Stimulated activated CD4-positive, alpha-beta T cell treated with anti-CD3 and anti-CD28 coated beads, Interleukin-15, amount 100 ng/mL, for 1 hour (primary cell): ENCODE measurements at places on chromosomes 16 and 17.

DNA sequence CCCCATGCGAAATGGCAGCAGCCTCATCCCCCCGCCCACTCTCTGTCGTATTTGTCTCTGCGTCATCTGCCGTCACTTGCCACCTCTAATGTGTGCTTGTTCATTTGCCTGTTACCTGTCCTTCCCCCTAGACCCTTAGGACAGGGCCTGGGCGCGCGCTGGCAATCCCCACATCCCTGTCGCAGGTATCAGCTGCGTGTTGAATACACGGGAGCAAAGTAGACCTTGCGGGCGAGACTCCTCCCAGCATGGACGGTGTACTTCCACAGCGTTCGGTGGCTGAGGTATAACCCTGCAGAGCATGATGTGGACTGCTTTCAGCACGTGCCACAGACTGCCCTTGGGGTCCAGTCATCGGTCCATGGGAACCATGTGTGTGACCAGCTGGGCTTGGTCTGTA is 170.1 kb upstream of the CHMP6 start:
- DNase-seq: no peak

DNA sequence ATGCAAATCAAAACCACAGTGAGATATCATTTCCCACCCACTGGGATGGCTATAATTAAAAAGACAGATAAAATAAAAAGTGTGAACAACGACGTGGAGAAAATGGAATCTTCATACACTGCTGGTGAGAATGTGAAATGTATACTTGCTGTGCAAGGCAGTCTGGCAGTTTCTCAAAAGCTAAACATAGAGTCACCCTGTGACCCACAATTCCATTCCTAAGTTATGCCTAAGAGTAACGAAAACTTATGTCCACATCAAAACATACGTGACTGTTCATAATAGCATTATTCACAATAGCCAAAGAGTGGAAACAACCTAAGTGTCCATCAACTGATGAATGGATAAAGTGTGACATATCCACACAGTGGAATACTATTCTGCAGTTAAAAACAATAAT is 38.1 kb upstream of the VPS4A start:
- DNase-seq: no peak

DNA sequence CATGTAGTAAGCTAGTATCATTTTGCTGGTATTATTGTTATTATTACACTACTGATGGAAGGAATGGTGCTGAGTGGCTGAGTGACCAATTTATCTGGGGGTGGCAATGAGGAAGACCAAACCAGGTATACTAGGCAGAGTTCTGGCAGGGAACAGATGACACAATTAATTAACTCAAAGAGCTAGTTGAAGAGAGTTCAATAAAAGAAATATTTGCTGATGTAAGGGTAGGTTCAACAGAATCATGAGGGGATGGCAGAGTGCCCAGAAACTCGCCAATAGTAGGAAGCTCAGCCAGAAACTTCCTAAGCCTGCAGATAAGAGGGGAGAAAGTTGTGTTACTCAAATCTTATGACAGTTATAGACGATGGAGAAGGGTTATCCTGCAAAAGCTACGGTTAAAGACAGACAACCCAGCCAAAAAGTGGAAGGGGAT is 352.5 kb downstream of the KCNJ2 start:
- no peak for DNase-seq

- DNase-seq: no peak
These were observed 19.8 kb downstream of the TMEM98 start for GRCh38 chr17:32947736-32948135.

DNA sequence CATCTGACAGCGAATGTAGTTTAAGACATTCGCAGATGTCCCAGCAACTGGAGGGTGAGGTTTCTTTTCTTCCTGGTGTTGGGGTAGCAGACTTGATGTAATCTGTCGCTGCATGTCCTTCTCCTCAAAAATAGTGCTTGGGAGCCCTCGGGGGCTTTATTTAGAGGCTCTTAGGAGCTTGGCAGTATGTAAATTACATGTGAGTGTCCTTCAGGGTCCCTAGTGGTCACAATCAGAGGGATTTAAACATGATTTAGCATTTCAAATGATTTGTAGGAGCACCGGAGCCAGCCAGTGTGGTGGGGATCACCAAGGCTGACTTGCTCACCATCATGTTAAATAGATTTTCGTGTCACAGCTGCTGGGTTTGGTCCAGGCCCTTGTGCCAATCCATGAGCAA is 8.8 kb upstream of the SALL1 start:
- no peak for DNase-seq

GRCh38 chr17:81518113-81518784 is 5.7 kb upstream of the ACTG1 start:
- DNase-seq: no peak

DNA sequence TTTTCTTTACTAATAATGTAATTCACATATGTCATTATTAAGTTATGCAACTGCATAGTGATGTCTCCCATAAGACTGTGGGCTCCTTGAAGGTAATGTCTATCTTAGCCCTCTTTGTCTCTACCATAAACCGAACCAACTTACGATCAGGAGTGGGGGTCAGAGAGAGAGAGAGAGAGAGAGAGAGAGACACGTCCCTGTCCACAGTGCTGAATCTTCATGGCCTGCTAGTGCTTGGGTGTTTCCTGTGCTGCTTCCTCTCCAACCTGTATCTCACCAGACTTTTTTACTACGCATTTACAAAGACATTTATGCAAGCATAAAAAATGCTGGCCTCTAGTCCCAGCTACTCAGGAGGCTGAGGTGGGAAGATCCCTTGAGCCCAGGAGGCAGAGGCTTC is 52.2 kb upstream of the HAPSTR1 start:
- DNase-seq: no peak

DNA sequence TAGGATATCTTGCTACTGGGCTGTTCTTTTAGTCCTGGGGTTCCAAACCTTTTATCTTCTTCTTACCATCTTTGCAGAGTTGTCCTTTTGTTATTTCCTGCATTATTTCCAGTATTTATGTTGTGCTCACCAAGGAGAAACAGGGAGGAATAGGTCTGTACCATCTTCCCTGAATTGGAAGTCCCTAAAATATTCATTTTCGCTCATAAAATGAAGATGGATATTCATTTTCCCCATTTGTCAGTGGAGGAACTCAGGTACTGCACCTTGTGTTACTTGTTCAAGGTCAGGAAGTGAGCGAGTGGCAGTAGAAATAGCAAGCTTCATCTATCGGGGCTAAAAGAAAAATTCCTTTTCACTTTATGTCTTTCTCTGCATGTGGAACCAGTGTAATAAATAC is 989.7 kb downstream of the CDH11 start:
- no peak for DNase-seq

- DNase-seq: no peak
These were observed 20.9 kb downstream of the RPRML start for GRCh38 chr17:46958041-46958591.

DNA sequence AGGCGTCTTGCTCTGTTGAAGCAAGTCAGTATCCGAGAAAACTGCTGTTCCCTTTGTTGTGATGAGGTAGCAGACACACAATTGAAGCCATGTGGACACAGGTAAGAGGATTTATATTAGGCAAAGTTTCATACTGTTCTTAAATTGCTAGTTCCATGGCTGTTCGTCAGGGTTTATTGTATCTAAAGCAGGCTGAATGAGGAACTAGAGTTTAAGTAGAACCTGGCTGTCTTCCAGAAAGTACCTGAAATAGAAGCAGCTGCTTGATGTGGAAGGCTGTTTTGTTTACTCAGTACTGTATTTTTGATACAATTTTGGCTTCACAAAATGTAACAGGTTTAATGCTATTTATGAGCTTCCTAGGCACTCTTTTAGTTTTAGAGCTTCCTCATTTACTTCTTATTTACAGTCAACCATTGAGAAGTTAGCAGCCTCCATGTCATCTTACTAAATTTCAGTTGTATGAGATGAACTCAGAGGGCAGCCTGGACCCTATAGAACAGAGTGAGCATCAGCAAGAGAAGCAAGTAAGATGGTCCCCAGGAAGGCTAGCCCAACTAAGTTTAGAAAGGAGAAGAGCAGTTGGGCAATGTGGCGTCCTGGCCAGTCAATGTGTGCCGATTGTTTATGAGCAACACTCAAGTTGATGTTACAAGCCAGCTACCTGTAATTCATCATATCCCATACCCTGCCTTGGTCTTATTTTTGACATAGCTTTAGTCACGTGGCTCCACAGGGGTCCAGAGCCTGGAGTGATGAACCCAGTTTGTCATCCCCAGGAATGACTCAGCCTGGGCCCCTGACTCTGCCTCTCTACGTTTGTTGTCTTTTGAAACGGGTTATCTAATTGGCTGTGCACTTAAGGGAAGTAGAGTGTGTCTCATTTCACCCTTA is 9.7 kb upstream of the ARL2BP start:
- DNase-seq: no peak

GRCh38 chr16:14249291-14250032 is 178.3 kb downstream of the MRTFB start:
- DNase-seq: peak; percentile 10

- DNase-seq: no peak
These were observed 870.2 kb upstream of the GOT2 start for GRCh38 chr16:59604354-59604753.

DNA sequence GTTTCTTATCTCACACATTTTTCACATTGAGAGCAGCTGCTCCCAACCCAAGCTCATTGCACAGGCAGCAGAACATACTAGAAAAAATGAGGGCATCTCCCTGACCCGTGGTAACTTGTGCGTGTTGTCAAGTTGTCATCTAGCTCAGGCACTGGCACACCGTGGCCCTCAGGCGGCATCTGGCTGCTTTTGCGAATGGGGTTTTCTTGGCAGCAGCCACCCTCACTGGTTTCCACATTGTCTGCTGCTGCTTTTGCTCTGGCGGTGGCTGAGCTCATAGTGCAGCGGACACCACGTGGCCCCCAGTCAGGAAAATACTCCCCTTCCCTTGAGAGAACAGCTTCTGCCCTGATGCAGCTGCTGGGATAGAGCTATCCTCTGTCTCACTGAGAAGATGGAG is 9.4 kb upstream of the TEDC2 start:
- no peak for DNase-seq

GRCh38 chr16:35731341-35732040 is 2272.1 kb downstream of the TP53TG3F start:
- no peak for DNase-seq

- DNase-seq: no peak
These were observed 120.7 kb upstream of the GSE1 start for GRCh38 chr16:85492295-85492864.

GRCh38 chr17:68035523-68036303 is at the start of gene KPNA2:
TSS of gene KPNA2 (plus strand) at chr17:68035735. CDS start at chr17:68037133, 1,398 bp downstream.
- DNase-seq: peak; percentile 77
